ENCODE measurements at places on chromosomes 6 and 20.

GRCh38 chr6:15493437-15494168 is 169.2 kb downstream of the DTNBP1 start:
- DNase-seq, result no peak

- DNase-seq, result no peak
Measured at GRCh38 chr6:21588481-21589351, 4.8 kb upstream of the SOX4 start.

- no peak for DNase-seq
Measured at GRCh38 chr20:35395728-35396127, 16.0 kb downstream of the UQCC1 start.

DNA sequence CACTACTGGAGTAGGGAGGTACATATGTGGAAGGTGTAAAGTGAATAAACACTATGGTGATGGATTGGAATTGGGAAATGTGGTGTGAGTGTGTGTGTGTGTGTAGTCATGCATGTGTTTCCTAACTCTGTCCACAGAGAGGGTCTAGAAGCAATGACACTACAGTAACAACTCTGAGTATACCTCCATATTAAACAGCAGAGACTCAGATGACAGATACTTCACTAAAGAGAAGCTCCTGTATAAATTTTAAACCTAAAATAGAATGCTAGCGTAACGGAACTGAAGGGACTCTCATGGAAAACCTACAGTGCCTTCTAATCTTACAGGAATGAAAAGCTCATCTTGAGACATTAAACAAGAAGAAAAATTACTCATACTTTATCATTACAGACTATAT is 150.5 kb downstream of the SLC16A10 start:
- no peak for DNase-seq

GRCh38 chr6:153616506-153616905 is 422.5 kb upstream of the OPRM1 start:
- DNase-seq, result no peak

GRCh38 chr20:25198663-25199383 is 3.3 kb downstream of the ENTPD6 start:
- DNase-seq, result no peak

DNA sequence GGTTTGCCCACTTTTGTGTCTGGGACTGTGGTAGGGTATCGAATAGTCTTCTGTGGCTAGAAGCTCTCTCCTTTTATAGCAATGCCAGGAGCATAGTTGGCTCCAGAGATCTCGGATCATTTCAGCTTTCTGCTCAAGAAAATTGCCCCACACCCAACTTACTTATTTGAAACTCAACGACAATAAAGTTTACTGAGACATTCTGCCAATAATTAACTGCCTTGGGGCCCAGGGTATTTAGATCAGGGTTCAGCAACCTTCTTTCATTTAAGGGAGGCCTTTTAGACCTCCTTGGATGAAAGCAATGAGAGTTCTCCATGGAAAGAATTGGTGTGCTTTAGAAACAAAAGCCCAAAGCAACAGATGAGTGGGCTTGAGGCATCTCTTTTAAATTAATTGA is 53.8 kb upstream of the GMPR start:
- DNase-seq, result no peak

DNA sequence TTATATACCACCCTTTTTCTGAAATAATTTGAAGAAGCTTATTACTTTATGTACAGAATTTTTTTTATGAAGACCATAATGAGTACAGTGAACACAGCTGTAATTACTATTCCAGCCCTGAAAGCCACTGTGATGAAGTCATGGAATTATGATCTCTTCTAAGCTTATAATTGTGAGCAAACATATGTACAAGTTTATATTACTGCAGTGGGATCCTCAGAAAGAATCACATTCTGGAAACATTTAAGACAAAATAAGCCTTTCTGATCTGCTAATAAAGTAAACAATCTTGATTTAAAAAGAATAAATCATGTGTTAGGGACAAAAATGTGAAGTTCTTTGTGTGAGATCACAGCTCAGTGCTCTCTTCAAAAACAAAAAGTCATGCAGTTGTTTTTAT is 560.4 kb downstream of the CD109 start:
- DNase-seq, result no peak

DNA sequence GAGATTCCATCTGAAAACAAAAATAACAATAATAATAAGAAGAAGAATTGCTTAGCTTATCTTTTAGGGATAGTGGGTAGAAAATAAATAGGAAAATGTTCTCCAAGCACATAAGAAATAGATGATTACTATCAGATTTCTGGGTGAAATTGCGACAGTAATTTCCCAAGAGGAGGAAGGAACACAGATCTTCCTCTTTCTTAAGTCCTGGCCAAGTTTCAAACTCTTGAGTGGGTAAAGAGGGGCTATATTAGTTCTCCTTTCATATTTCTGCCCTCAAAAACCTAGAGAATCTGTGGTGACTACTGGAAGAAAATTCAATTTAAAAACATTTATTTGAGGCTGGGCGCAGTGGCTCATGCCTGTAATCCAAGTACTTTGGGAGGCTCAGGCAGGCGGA is 63.7 kb downstream of the PHACTR2 start:
- no peak for DNase-seq

DNA sequence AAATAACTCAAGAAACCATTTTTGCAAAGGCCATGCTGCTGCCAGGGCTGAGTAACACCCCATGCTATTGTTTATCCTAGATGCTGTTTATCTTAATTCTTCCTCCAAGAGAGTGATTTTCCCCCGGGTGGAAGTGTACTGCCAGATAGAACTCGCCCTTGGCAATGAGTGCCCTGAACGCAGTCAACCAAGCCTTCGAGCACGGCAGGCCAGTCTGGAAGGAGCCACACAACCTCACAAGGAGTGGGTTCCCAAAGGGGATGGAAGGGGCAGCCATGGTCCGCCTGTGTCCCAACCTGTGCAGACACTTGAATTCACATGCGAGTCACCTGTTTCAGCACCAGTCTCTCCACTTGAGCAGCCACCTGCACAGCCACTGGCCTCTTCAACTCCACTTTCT is 31.9 kb downstream of the PNPLA1 start:
- DNase-seq, result no peak

DNA sequence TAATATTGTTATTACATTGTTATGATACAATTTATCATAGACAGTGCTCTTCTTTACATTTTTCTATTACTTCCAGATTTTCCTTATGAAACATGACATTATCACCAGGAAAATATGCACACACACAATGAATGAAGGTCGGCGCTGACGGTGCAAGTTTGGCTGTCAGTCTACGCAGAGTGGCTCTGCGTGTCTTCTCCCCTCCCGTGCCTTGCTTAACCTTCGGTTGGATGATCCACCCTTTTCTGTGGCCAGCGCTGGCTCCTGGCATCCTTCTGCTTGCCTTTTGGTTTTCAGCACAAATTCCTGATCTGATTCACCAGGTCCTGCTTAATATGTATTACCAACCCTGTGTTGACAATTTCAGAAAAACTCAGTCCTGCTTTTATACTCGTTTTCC is 157.4 kb downstream of the TSHZ2 start:
- DNase-seq, result no peak

GRCh38 chr6:20169786-20170185 is 42.5 kb downstream of the MBOAT1 start:
- DNase-seq, result no peak

GRCh38 chr6:13462458-13463327 is 24.7 kb downstream of the GFOD1 start:
- DNase-seq, result no peak

- DNase-seq, result no peak
Measured at GRCh38 chr20:20803011-20803410, 90.6 kb upstream of the RALGAPA2 start.

DNA sequence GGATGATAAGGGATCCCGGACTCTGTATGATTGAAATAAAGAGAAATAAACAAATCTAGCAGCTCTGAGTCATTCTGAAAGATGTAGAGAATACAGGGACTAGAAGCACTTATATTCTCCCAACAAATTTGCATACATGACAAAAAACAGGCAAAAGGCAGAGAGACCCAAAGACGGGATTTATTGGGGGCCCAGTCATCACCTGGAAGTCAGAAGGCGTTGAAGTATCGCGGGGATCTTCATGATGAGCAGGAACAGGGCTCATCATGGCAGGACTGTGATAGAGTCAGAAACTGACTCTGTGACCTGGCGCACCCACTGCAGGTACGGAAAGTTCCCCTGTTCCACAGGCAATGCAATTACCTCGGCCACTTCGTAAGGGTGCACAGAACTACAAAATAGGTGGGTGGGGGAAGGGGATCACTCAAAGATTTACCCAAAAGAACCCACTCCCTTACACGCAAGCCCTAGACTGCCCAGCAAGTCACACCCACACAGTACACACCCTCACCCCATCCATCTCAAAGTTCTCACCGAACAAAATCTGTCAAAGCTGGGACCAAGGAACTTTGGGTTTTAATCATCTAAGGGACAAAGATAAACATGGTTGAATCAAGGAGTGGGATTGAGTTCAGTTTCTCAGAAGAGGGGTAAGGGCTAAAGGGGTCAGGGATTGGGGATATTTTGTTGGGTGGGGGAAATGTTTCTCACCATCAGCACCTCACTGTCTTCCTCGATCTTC is 1.4 kb downstream of the CUTA start:
- DNase-seq, result no peak

GRCh38 chr6:74871757-74872156 is 334.1 kb downstream of the COL12A1 start:
- no peak for DNase-seq

- DNase-seq, result no peak
Measured at GRCh38 chr6:159916752-159917151, 26.0 kb downstream of the MAS1 start.

DNA sequence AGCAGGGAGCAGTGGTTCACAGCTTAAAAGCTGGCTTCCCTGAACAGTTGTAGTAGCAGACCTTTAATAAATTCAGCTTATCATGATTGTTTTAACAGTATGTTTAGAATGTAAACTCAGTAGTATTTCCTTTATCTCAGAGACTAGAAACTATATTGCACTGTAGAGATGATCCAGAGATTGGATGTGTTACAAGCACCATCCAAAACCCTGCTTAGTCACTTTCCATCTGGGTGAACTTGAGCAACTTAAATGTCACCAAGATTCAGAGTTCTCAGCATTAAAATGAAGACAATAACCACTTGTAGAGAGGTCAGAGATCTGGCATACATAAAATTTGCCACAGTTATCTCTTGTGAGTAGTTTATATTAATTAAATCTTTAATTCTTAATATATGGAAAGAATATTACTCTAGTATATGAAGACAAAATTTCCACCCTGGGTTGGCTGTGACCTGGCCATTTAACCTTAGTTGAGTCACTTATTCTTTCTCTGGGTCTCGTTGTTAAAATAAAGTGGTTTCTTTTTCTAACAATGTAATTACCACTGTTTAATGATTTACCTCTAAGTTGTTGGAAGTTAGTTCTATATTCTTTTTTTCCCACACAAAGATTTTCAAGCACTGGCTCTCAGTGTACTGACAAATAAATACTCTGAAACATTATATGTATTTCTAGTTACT is 239.2 kb upstream of the FKBP1C start:
- DNase-seq, result no peak

DNA sequence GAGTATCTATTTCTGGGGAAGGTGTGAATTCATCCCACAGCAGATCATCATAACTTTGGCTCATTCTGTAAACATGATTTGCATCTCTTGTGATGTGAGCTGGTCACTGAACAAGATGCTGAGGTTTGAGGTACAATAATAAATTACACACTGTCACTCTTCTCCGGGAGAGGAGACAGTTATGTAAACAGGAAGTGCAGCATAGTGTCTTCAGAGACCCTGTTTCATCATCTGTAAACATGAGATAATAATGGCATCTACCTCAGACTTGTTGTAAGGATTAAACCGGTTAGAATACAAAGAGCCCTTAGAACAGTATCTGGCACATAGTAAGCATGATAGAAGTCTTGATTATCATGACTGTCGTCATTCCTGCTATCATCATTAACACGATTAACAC is 125.2 kb downstream of the TBC1D7 start:
- no peak for DNase-seq

DNA sequence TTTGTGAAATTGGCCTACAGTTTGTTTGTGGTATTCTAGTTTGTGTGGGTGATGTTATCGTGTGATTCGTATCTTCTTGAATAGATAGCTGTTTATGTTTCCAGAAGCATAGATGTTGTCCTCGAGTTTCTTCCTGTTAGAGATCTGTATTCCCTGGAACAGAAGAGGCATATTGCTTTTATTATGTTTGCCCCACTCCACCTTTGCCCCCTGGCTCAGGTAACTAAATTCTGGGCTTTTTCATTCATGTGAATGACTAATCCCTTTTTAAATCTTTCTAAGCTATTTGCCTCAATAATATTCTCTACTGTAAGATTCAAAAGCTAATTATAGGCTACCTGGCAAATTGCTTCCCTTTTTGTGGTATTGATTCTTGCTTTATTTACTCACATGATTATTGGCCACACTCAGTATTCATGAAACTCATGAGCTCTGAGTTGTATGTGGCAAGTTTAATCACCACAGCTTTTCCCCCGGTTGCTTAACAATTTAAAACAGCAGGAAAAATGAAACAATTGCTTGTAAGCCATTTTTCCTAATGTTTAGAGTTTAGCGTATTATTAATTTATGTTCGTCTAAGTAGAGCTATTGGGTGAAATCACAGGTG is 12.6 kb downstream of the RNF217 start:
- no peak for DNase-seq

GRCh38 chr6:103193413-103193812 is 1666.3 kb downstream of the HACE1 start:
- no peak for DNase-seq

- DNase-seq, result no peak
Measured at GRCh38 chr20:23152308-23152892, 66.3 kb upstream of the CD93 start.

DNA sequence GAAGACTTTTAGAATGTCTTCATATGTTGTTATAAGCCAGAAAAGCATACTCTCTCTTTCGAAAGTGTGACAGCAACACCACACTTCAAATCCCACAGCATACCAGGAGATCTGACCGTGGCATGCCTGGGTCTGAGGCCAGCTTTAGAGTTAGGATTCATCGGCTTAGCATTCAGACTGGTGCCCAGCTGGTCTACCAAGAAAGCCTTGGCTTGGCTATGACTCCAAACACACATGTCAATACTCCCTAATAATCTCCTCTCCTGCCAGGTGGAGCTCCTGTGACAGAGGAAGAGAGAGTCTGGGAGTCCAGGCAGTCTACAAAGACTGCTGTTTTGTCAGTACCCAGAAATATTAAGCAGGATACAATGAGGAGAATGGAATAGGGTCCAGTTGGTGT is 77.1 kb upstream of the MAN1A1 start:
- no peak for DNase-seq

DNA sequence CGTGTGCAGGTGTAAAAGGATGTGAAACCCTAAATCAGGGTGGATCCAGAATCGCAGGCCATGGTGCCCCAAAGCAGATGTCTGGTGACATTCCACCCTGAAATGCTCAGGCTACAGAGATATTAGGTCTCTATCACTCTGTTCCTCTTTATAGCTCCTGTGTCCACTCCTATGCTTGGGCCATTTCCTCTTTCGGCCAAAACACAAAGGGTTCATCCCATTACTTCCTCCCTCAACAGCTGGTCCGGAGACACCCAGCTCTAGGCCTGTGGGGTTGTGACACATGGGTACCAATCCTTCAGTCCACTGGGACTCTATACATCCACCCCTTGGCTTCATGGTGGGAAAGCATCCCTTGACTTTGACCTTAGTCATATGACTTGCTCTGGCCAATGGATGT is 1.7 kb upstream of the SIGLEC1 start:
- no peak for DNase-seq

- DNase-seq, result no peak
Measured at GRCh38 chr20:50312682-50313521, 122.3 kb downstream of the CEBPB start.

Data from activated CD4-positive, alpha-beta T cell treated with anti-CD3 and anti-CD28 coated beads, Interleukin-2, amount 50 U/mL, for 24 hours (primary cell).